Activated CD4-positive, alpha-beta T cell treated with anti-CD3 and anti-CD28 coated beads for 1 hour (primary cell): ENCODE measurements at places on chromosomes 7 and 10.

- DNase-seq: no peak
These were observed 10.6 kb upstream of the UPP1 start for GRCh38 chr7:48078470-48078869.

GRCh38 chr7:158849768-158850544 lies 6.4 kb upstream of the DYNC2I1 start:
- no peak for DNase-seq

DNA sequence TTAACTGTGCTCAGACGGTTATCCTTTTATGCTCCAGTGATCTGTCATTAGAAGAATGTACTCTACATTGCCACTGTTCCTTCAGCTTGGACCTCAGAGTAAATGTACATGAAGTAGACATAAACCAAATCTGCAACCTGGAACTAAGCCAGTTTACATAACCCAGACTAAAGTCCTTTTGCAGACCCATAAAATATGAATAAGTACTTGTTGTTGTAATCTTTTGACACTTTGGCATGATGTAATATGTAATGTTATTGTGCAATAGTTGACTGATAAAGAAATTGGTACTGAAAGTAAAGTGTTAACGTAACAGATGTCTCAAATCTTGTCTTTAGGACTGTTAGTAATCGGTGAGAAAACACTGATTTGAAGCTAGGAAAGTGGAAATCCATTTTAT lies 115.8 kb upstream of the SORCS1 start:
- no peak for DNase-seq

GRCh38 chr10:99981581-99982199 lies 28.1 kb downstream of the DNMBP start:
- no peak for DNase-seq

DNA sequence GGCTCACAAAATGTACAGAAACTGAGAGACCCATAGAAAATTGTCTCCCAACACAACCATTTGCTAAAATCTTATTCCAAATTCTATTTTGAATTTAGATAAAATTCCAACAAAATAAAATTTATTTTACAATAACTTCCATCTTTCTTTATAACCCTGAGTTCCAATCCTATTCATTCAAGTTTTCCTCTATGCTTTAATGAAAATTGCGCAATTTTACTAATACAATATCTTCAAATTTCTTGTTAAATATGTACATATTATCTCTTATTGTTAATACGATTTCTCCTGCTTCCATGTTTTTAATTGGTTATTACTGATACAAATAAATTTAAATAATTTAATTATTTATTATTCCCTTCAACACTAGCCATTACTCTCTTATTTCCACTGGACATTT lies 645.2 kb upstream of the COBL start:
- no peak for DNase-seq

GRCh38 chr10:73889014-73889413 lies 14.7 kb upstream of the CAMK2G start:
- DNase-seq: no peak
